Cardiac septum (tissue), 1 donor: ENCODE measurements at places on chromosomes 11 and 22.

GRCh38 chr11:7220636-7221035 is 31.1 kb upstream of the SYT9 start:
- no peak for DNase-seq

DNA sequence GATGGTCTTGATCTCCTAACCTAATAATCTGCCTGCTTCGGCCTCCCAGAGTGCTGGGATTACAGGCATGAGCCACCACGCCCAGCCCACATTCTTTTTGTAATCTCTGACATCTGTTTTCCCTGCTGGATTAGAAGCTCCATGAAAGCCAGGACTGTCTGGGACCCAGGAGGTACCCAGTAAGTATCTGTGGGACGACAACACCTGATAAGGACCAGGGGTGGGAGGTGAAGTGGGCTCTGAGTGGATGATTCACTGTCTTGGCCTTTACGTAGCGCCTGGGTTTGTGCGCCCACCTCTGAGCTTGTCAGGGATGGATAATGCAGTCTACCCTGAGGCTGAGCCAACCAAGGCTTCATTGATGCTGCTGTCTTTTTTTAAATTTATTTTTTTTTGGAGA is 118.8 kb downstream of the ABTB2 start:
- DNase-seq, result peak; percentile 15

GRCh38 chr11:87215236-87215635 is 177.5 kb downstream of the TMEM135 start:
- DNase-seq, result no peak

- no peak for DNase-seq
Measured at GRCh38 chr11:30521297-30522071, 64.7 kb downstream of the MPPED2 start.

- no peak for DNase-seq
Measured at GRCh38 chr11:113376156-113376555, 11.4 kb upstream of the ANKK1 start.

- no peak for DNase-seq
Measured at GRCh38 chr11:73431396-73431795, 55.2 kb downstream of the RELT start.
